ENCODE measurements at places on chromosomes 4 and X.

GRCh38 chrX:111823128-111823527, 52.9 kb upstream of the TRPC5OS start:
- no peak for DNase-seq

- DNase-seq = no peak
Measured at GRCh38 chrX:139820358-139820984, 112.4 kb downstream of the ATP11C start.

DNA sequence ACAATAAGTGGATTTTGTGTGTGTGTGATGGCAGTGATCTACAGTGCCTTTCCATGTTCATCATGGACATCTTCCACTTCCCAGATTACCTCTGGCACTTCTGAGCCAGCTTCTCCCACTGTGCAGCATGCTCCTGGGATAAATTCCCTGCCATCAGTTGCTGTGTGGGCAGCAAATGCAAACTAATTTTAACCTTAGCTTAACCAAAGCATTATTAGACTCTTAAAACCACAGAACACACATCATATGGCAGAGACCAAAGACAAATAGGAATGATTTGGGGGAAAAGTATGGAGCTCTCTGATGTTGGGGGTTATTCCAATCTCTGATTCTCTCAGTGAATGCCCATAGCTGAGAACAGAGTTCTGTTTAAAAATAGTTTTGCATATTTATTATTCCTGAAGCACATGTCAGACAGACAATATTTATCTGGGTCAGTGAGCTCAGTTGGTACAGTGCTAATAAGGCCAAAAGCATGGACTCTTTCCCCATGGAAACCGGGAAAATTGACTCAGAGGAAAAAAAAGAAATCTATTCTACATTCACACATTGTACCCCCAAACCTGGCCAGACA, 567.4 kb downstream of the IQCM start:
- no peak for DNase-seq

GRCh38 chrX:58025979-58026378, 115.7 kb upstream of the ZXDA start:
- no peak for DNase-seq

DNA sequence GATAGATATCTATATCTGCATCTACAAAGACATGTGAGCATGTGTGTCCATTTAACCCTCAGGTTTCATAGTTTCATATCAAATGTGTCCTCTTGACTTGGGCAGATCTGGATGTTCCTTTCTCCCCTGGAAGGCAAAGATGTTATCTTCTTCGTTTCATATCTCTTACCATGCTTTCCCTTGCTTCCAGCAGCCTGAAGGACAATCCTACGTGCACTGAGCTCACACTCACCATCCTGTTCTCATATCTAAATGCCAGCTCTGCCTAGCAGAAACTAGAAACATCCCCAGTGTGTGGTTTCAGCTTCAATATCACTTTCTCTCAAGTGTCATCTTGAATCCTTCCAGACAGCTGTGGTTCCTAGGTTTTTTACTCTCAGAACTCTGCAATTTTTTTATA, 66.2 kb downstream of the ZAR1 start:
- no peak for DNase-seq
